ENCODE measurements at places on chromosomes 6 and 20. TPM values are rescaled to one million over a fixed set of nuclear protein-coding genes. Genes with fewer than 3 reads are reported as not detected.
A peak's percentile ranks its signal among the peaks of the same experiment; 100 is the strongest.

DNA sequence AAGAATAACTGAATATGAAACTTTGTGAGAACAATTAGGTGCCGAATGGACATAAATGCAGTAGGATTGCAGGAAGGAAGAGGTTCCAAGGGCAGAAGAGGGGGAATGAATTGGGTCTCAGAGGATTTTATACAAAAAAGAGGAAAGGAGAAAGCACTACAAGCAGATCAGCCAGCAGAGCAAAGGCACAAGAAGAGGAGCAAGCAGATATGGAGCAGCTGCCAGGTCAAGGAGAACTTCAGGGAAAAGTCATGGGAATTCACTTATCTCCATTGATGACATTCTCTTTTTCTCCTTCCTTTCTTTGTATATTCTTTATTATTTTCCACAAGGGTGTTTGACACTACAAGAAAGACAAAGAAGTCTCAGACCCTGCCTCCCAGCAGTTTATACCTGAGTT is 9.6 kb downstream of the DSE start:
- DNase-seq: no peak

- DNase-seq: no peak
Measured at GRCh38 chr20:48411245-48411644, 416.6 kb downstream of the PREX1 start.

GRCh38 chr20:2693286-2694007 is 867 bp downstream of the EBF4 start:
- peak; percentile 5 for DNase-seq

DNA sequence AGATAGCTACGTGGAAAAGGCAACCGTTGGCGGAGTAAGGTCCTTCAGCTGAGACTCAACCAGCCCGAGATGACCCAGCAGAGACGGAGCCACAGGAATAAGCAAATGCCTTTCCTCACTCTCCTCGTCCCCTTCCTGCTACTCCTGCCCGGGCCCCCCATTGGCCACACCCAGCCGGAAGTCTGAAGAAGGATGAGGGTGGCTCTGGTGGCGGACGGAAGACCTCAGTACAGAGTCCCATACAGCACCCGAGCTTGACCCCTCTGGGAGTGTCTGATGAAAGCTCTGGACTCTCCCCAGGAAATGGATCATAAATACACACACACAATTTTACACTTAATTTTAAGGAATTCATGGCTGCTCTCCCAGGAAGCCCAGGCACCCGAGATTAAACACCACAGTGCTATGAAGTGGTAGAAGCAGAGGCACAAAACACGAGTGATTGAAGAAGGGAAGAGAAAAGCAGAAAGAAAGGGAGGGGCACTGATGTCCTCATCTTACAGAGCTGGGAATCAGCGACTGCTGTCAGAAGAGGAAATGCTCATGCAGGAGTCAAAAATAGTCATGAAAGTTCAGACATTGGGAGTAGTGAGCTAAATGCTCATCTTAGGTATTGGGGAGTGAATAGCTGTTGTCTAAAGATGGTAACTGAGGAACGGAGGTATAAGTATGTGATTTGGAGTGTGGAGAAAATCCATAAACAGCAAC is 125.6 kb downstream of the BANF2 start:
- DNase-seq: no peak

- peak; percentile 45 for DNase-seq
Measured at GRCh38 chr6:53898026-53898795, 103.4 kb downstream of the LRRC1 start.

DNA sequence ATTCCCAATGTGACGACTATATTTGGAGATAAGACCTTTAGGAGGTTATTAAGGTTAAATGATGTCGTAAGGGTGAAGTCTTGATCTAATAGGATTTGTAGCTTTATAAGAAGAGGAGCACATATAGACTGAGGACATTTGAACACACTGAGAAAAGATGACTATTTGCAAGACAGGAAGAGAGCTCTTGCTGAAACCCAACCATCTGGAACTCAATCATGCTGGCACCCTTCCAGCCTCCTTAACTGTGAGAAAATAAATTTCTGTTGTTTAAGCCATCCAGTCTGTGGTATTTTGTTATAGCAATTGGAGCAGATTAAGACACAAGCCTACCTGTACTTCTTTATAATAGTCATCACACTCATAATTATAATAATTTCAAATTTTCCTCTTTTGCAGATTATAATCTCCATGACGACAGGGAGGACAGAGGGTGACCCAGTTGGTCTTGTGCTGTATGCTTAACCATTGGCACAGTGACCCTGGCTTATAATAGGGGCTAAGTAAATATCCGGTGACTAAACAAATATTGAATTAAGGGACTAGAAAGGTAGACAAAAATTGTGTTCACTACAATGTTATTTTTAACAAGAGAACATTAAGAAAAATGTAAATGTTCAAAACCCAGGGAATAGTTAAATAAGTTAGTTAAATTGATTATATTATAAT is 206.4 kb upstream of the HDDC2 start:
- DNase-seq: peak; percentile 6

GRCh38 chr6:99353126-99353525 is 3.7 kb upstream of the FAXC start:
- no peak for DNase-seq

DNA sequence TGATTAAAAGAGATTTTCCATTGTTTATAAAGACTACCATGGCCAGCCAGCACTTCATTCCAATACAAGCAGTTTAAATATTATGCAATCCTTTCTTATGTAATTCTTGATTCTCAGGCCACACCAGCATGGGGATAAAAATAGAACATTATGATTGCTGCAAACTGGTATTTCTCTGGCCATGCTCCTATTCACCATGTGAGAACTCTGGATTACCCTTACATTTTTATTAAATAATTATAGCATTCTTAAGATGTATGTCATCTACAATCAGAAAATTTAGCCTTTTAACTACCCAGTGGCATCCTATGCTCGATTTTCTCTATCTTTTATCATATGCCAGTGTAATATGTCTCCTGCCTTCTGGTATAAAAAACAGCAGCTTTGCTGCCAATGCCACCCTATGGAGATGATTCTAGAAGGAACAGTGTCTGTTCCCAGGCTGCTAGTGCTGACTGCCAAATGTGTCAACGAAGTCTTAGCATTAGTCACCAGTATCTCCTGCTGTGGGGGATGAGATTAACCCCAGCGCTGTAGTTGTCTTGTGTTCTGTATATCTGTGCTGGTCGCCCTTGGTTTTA is 501.4 kb downstream of the BCKDHB start:
- no peak for DNase-seq

GRCh38 chr6:2447931-2448330 is 202.5 kb upstream of the GMDS start:
- no peak for DNase-seq

- no peak for DNase-seq
Measured at GRCh38 chr6:52312461-52312860, 27.9 kb upstream of the MCM3 start.

DNA sequence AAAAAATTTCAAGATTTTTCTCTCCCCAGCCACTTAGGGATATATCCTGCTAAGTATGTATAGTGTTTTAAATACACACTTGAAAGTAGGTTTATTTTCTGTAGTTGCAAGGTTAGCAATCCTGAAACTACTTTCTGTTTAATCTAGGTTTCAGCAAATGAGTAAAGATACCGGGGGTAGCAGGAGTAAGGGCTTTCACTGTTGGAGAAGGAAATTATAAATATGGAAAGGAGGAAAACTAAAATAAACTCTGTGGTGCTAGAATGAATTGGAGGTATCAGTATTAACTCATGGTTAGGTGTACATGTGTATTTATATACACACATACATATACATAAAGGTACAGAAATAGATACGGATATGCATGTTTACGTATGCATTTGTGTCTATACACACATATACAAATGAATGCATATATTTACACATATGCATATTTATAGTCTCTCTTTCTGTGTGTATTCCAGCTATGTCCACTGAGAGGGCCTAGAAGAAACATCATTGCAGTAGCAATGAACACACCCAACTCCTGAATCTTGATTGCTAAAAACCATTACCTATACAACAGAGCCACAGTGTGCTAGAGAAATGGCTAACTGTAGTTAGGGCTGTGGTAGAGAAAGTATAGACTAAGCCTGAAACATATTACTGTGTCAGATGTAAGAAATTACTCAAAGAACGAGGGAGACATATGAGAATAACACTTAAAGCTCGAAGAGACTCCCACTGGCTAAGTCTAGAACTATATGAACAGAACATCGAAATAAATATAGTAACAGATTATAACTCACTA is 95.9 kb upstream of the EMILIN3 start:
- DNase-seq: no peak

GRCh38 chr20:13858439-13858838 is 73.6 kb downstream of the NDUFAF5 start:
- no peak for DNase-seq

GRCh38 chr6:53026526-53026925 is 31.4 kb upstream of the GSTA4 start:
- DNase-seq: no peak

GRCh38 chr20:10793766-10794165 is 120.0 kb upstream of the JAG1 start:
- no peak for DNase-seq

The HDGFL1 gene
- not detected for total RNA-seq

The MDFI gene
- 45.8 TPM for total RNA-seq

The ATP9A gene
- total RNA-seq: 35.2 TPM

The AGER gene
- 12.0 TPM for total RNA-seq

The CRYBG1 gene
- total RNA-seq: 25.0 TPM

The RPN2 gene
- 243 TPM for total RNA-seq

The LAMA4 gene
- total RNA-seq: 629 TPM

Data from endothelial cell of umbilical vein (primary cell).